ENCODE measurements at places on chromosomes 5 and 9. TPM values are rescaled to one million over a fixed set of nuclear protein-coding genes. Genes with fewer than 3 reads are reported as not detected.
A peak's percentile ranks its signal among the peaks of the same experiment; 100 is the strongest.

- DNase-seq: peak; percentile 96
Measured at GRCh38 chr9:70421272-70422180, 7.1 kb upstream of the KLF9 start.

DNA sequence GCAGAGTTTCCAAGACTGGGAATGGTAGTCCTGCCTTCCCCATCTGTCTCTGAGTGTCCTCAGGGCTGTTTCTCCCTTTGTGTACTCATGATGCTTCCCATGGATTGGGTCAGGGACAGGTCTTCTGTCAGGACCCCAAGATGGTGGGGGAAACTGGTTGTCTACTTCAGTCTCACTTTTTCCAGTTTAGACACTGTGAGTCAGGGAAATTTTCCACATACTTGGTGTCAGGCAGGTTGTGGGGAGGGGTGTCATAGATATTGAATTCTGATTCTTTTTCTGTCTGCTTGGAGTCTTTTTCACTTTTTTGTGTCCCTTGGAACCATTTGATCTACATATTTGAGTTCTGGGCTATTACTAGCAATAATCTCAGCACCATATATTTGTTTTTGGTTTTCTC lies 10.3 kb downstream of the POLK start:
- no peak for DNase-seq

GTF3C4 gene
- total RNA-seq: 21.2 TPM

DNA sequence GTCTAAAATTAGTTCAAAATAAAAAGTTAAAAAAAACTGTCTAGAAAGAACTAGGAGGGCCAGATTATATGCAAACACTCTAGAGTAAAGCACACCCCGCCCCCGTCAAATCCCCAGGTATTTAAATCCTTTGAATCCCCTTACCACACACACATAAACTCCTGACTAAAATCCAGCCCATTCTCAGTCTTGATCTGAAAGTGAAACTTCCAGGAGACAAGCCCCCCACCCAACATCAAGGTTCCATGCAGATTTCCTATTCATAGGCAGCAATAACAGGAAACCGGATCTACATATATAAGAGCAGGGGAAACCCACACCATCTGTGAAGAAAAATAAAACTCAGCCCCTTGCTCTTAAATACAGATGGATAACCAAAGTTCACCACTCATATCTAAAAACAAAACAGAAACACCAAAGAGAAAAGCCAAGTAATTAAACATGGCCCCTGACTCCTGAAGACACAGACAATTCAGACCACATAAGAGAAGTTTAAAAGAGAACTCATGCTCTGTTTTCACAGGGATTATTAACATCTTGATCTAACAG lies 42.3 kb downstream of the MARCHF3 start:
- DNase-seq: no peak

DNA sequence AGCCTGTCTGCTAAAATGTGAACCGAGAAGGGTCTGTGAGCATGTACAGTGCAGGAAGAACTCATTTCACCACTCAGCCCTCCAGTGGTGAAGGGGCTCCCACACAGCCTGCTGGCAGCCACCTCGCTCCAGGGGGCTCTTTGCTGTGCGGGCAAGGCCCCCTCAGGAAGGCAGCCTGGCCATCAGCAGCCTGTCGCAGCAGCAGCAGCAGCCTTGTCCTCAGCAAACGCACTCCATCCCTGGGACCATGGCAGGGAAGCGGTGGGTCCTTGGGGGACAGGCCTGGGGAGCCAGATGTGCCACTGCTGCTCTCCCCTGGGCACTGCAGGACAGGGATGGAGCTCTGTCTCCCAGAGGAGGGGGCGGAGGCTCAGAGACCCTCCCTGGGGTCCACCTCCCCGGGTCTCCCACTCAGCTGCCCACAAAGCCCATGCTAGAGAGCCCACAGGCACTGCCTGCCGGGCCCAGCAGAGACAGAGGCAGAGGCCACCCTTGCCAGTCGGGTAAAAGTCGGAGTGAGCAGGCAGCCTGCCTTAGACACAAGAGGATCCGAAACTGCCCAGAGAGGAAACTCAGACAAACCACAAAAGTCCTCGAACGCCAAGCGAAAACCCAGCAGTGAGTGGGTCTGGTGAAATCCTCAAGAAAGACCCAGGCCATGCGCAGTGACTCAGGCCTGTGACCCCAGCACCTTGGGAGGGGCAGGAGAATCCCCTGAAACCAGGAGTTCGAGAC lies 8.0 kb downstream of the BRD3 start:
- DNase-seq: no peak
